ENCODE measurements at places on chromosomes 3 and 15.
A peak's percentile ranks its signal among the peaks of the same experiment; 100 is the strongest.

- DNase-seq, result no peak
These were observed 188.0 kb upstream of the IL12A start for GRCh38 chr3:159800434-159801155.

DNA sequence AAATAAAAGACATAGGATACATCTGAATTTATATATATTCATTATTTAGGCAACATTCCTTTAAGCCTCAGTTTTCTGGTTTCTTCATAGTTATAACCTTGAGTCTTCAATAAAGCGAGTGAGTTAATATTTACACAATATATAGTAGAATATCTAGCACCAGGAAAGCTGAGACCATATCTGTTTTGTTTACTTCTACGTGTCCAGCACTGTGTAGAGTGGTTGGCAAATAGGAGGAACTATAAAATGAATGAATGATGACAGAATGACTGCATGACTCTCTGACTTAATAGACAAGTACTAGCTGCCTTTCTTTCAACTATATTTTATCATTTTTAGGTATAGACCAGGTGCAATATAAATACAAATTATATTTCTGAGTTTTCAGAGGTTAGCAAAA, 197.8 kb upstream of the RBMS3 start:
- DNase-seq, result no peak

DNA sequence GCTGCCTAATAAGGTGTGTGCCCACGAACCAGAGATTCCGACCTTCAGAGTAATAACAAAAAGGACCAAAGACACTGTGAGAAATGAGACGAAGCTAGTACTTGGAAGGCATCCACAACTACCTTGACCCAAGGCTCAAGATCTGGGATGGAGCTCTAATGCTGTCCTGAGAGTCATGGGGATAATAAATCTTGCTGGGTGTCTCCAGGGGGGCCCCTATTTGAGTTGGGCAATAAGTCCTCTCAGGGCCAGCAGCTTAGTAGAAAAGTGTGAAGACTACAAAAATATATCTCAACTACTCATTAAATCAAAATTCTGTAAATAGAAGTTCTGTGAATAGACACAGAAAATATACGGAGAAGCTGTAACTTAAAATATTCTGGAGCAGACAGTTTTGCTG, 2.9 kb upstream of the NDN start:
- DNase-seq, result peak; percentile 3

DNA sequence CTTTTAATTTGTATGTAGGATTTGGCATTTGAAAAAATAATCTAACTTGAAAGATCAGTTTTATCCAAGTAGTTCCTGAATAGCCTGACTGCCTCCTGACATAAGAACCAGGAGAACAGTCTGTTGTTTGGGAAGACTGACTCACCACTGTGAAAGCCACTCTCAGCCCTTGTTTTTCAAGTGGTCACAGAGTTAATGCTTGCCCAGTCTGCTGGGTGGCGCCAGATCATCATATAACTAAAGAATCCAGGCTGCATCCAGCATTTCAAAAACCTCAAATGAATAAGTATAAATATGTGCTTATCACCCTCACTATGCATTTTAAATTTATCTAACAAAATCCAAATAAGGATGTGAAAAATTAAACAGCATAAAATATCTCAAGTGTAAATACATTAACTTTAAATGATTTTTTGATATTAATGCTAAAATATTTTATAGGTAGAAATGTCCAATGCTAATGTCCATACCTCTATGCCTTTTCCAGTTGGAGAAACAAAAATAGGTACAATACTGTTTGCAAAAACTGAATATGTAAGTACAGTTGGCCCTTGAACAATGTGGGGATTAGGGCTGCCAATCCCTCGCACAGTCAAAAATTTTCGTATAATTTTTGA, 26.9 kb upstream of the ZBBX start:
- peak; percentile 72 for DNase-seq

GRCh38 chr3:182235504-182235903, 523.8 kb downstream of the SOX2 start:
- no peak for DNase-seq
